Activated T-helper 17 cell treated with anti-CD3 and anti-CD28 coated beads, Interleukin-2, amount 50 U/mL, for 72 hours (primary cell): ENCODE measurements at places on chromosomes 2 and 18.

DNA sequence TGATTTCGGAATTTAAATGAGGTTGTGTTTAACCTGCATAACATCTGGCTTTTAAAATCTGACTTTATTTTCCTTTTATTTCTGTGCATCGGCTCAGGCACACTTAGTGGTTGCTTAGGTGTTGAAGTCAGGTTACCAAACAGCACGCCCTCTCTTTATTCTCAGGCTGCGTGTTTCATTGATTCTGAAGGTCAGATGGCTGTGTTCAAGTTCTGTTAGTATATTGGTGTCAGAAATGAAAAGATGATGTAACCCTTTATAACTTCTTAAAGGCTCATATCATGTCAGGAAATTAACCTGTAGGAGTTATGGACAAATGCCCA lies 246.5 kb downstream of the LDLRAD4 start:
- peak; percentile 38 for ATAC-seq

GRCh38 chr18:58205443-58206160 lies 161.6 kb downstream of the NEDD4L start:
- no peak for ATAC-seq

- ATAC-seq = no peak
These were observed 46.8 kb upstream of the PLB1 start for GRCh38 chr2:28449126-28449487.

GRCh38 chr2:196601430-196602306 lies 37.8 kb upstream of the CCDC150 start:
- ATAC-seq = no peak

DNA sequence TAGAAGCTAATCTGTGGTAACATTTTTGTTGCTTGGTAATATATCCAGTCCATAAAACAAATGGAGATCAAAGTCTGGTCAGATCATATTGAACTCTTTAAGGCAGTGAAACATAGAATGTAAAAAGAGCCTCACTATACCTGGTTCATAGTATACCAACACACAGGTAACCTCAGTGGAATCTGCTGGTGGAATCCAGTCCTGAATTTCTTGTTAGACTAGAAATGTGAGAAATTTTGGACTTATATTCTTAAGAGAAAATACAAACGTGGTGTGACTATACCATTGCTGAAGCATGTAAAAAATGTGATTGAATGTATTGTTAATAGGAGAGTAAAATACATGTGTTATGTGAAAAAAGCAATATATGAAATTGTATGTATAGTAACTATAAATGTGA lies 46.1 kb upstream of the GRHL1 start:
- ATAC-seq = no peak

DNA sequence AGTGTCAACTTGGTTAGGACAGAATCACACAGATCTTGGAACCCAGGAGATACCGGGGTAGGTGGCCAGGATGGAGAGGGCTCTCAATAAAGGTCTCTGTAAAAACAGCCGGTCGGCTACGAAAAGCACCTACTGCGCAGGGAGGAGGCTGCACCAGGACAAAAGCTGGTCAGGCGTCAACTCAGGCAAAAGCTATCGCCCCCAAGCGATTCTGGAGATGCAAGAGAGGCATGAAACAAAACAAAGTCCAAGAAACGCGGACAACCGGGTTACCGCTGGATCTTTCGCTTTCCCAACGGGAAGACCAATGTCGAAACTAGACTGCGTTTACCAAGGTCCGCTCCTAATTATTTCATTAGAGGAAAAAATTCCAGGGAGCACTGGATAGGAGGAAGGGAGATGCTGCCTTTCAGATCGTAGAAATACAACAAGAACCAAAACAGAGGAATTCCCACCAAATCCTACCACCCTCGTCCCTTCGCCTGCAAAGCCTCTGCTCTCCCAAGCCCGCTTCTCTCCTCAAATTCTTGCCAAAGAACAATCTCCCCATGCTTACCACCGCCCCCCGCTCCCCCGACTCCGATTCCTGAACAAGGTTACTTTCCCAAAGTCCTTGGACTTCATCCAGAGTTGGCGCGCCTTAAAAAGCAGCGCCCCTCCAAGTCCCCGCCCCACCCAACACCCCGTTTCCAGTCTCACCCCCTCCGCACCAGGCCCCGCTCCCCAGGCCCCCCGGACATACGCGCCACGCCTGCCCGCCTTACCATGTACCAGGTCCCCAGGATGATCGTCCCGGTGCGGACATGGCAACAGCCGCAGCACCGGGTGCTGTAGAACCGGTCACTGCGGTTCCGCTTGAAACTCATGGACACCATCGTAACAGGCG lies 539 bp downstream of the LAPTM4A start:
- peak; percentile 24 for ATAC-seq

DNA sequence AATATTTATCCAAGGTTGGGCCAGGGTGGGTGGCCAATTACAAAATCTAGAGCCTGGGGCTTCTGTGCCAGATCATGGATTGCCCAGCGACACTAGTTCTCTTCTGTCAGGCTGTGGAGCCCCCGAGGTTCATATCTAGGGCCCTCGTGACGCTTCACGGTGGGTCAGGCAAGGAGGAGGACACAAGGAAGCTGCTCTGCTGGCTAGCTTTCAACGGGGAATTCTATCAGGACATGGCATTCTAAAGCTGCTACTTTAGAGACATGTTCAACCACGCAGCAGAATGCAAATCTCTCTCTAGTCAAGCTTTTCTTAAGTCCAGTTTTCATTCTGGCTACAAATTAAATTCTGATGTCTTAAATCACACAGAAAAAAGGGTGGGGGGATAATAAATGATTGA lies 180.2 kb downstream of the THADA start:
- no peak for ATAC-seq

DNA sequence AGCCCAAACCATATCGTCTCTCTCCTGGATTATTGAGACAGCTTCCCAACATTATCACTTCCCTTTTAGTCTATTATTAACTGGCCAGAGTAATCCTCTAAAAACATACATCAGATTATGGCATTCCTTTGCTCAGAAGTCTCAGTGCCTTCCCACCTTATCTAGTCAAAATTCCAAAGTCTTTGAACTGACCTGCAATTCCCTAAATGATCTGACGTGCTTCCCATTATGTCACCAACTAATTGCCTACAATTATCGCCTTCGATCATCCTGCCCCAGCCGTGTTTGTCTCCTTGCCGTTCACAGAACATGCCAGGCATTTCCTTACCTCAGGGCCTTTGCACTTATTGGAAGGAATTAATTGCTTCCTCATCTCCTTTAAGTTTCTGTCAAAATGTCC lies 332.4 kb downstream of the IRS1 start:
- no peak for ATAC-seq

DNA sequence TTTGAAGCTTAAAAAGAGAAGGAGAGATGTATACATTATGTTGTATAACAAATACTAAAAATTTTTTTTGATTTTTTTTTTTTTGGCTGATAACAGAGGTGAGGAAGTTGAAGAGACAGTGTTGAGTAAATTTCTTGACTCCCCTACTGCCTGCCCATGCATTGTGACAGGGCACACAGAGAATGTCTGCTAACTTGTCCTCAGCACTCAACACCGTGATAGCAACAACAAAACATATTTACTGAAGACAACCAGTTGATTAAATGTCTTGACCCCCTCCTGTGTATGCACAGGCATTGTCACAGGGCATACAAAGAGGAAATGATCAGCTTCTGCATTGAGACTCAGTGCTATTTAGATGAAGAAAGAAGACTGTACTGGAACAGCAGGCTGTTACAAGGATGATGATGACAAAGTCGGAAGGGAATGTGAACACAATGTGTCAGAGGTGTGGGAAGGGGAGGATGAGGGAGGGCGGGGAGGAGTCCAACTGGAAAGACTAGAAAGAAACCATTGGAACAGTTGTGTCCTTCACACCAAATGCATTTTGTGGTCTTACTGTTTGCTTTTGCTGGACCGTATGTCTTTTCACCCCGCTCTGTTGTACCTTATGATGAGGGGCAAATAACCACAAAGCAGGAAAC lies 89.5 kb downstream of the CERS6 start:
- ATAC-seq = no peak

GRCh38 chr2:136383167-136383566 lies 265.2 kb upstream of the CXCR4 start:
- no peak for ATAC-seq

GRCh38 chr18:64888956-64889355 lies 740.1 kb upstream of the LINC00305 start:
- ATAC-seq = no peak

GRCh38 chr2:73914667-73915066 lies 12.0 kb upstream of the DGUOK start:
- ATAC-seq = no peak

DNA sequence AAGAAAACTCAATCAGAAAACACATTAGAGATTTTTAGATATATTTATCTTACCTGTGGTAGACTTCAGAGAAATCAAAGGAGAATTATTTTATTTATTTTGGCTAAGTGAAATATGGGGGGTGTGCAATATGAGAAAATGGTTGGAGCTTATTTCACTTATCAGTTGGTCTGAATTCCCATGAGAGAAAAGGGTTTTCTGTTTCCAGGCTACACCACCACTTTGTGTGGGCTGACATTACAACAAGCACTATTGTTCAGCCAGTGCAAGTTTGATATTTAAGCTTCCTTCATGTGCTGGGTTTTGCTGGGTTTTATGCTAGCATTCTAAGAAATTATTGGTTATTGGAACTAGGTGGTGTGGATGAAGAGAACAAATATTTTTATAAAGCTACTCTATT lies 33.5 kb downstream of the RMND5A start:
- ATAC-seq = no peak

DNA sequence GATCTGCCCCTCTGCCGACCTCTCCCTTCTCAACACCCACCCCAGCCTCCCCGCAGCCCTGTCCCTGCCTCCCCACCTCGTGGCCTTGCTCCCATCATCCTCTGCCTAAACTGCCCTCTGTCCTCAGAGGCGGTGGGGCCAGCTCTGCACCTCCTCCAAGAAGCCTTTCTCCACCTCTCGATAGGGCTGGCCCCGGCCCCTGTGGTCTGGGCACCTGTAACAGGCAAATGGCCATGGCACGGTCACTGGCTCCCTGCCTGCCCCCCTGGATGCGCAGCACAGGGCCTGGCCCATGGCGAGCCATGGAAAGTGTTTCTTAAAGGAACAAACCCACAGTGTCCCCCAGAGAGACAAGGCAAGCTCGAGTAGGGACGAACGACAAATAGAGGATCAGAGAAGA lies 42.0 kb downstream of the MYO7B start:
- no peak for ATAC-seq

DNA sequence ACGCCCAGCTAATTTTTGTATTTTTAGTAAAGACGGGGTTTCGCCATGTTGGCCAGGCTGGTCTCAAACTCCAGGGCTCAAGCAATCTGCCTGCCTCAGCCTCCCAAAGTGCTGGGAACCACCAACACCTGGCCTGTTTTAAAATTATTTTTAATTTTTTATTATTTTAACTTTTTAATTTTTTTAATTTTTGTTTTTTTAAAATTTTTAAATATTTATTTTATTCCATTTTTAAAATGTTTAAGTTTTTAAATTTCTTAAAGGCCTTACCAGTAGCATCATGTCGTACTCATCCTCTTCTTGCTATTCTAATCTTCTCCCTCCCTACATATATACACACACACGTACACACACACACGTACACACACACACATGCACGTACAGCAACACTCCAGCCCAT lies 1.4 kb downstream of the LYG1 start:
- no peak for ATAC-seq
